ENCODE measurements at places on chromosomes 4 and X. TPM values are rescaled to one million over a fixed set of nuclear protein-coding genes. Genes with fewer than 3 reads are reported as not detected.

DNA sequence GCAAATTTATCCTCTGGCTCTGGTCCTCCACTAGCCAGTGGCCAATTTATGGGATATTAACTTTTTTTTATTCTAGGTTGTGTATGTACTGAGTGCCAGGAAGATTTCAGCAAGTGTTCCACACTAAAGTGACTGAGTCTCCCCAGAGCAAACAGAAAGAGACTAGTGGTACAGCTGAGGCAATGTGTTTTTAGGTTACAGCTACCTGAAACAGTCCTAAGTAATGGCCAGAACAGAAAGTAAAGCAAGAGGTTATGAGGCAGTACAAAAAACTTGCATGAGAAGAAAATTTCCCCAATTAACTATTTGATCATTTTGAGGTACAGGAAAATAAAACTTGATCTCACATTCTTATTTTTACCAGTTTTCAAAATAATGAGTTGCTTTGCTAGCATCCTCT, 31.2 kb downstream of the PRDM8 start:
- no peak for ATAC-seq

Gene CXorf51B
- not detected for total RNA-seq

DNA sequence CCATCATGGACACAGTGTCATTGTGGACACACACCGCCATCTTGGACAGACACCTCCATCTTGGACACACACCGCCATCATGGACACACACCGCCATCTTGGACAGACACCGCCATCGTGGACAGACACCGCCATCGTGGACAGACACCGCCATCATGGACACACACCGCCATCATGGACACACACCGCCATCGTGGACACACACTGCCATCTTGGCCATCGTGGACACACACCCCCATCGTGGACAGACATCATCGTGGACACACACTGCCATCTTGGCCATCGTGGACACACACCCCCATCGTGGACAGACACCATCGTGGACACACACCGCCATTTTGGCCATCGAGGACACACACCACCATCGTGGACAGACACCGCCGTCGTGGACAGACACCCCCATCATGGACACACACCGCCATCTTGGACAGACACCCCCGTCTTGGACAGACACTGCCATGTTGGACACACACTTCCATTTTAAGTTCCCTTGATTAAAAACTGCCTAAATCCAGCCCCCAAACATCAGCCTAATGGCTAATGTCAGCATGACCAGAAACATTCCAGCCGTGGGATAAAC, 9.1 kb downstream of the ASMTL start:
- ATAC-seq: no peak

Gene GPC3
- total RNA-seq: not detected

Gene NEIL3
- 25.7 TPM for total RNA-seq

GRCh38 chr4:165464813-165465381, 86.1 kb downstream of the CPE start:
- ATAC-seq: peak; percentile 48

Gene NOX1
- not detected for total RNA-seq

Gene COX7B2
- not detected for total RNA-seq

DNA sequence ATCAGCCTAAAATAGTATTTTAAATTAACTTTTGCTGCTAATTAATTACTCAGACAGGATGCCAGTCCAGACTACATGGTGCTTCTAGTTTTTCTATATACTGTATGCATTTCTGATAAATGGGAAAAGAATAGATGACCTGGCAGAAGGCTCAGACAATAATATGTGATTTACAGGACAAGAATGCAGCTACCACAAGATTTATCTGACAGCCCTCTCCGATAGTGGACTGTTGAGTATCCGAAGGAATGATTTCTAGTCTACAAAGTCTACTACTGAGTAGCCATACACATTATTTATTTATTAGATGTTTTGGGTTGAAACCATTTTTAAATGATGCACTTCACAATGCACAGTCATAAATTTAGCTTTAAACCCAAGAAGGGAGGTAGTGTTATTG, 212.8 kb downstream of the MAB21L2 start:
- no peak for ATAC-seq

Gene CDX4
- total RNA-seq: not detected

DNA sequence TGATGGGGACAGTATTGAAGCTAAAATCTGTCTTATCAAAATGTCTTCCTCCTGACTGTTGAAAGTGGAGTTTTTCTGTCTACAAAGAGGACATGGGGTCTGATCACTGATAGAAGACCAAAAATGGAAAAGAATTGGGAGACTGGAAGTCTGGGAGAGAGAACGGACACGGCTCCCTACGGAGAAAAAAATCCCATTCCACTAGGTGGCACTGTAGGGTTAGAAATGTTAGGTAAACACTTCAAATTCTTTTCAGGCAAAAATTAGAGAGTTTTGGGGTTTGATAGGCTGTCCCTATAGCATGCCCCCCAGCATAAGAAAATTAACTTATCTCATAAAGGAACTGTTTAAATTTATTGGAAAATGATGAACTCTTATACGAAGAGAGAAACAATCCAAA, 200.5 kb downstream of the FAM133A start:
- ATAC-seq: no peak

DNA sequence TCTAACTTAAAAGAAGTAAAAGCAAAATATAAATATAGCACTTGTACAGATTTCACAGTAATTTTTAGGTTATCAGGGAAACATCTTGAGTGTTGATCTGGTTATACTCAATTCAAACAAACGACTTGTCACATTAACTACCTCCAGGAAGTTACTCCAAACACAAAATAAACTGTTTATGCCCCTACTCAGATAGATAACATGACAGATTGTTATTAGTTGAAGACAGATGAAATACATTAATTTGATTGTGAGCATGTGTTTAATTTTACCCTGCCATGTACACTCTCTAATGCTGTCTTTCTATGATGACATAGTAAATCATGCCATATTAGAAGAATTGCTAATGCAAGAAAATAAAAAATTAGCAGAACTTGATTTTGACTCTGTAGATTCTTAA, 88.0 kb downstream of the RAB28 start:
- no peak for ATAC-seq

DNA sequence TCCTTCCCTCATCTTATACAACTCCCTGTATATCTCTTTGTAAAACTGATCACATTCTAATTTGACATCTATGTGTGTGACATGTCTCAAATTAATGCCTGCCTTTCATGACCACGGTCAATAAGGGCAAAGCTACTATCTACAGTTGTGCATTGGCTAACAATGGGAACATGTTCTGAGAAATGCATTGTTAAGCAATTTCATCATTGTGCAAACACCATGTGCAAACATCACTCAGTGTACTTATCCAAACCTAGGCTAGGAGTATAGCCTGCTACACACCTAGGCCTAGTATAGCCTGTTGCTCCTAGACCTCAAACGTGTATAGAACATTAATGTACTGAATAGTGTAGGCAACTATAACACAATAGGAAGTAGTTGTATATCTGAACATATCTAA, 95.0 kb downstream of the BANK1 start:
- ATAC-seq: no peak

GRCh38 chr4:8854931-8855330, 16.7 kb downstream of the HMX1 start:
- ATAC-seq: no peak

GRCh38 chr4:131488772-131489171, 1660.3 kb upstream of the PCDH10 start:
- ATAC-seq: no peak

- ATAC-seq: no peak
Observed at GRCh38 chrX:48794340-48794910, 7.4 kb upstream of the HDAC6 start.

Gene IL15
- total RNA-seq: 3.4 TPM

DNA sequence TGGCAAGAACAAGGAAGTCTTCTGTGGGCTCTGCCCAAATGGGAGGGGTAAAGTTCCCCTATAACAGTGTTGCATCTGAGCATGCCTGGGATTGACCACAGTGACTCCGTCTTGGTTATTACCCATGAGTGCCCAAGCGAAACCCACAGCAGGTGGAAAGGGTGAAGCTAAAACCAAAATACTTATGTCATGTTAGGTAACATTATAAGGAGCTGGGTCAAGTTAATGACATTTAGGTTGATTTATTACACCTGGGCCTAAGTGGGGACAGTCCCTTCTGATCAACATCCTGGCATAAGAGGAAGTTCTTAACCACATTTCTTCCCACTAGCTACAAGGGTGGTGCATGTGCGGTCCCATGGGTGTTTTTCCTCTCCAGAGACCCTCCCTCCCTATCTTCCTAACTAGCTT, 1.3 kb upstream of the ZNF732 start:
- no peak for ATAC-seq

Gene SPANXC
- total RNA-seq: not detected

- no peak for ATAC-seq
Observed at GRCh38 chrX:19563327-19563726, 48.0 kb upstream of the MAP3K15 start.

- no peak for ATAC-seq
Observed at GRCh38 chrX:19496711-19497110, 18.6 kb downstream of the MAP3K15 start.

DNA sequence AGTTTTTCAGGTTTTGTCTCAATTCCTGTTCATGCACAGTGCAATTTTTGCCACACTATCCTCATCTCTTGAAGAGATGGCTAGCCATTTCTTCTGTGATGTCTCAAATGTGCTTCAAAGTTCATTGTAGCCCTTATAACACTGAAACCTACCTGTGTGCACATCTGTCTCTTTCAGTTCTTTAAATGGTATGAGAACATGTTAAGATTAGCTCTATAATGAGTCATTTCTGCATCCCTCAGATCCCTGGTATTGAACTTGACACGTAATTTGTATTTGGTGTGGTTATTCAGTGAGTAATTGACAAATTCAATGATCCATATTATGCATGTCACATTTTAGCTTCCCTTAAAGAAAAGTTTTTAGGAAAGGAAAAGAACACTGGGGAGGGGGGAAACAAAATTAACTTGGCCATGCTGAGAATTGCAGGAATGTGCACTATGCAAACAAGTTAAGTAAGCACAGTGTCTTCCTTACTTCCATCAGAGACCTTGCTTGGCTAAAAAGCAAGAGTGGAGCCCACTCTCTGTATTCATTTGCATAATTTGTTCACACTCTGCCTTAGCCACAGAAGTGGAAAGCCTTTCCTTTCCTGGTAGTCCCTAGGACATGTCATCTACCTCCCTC, 659.8 kb upstream of the MAGEB2 start:
- no peak for ATAC-seq

Gene CXorf65
- 15.1 TPM for total RNA-seq

Gene SCFD2
- total RNA-seq: 30.5 TPM
